GM19239 (cell line): ENCODE measurements at places on chromosomes 12 and 14.

GRCh38 chr14:70995671-70996070 lies 88.4 kb downstream of the PCNX1 start:
- no peak for DNase-seq

GRCh38 chr12:3772380-3772779 lies 19.5 kb upstream of the CRACR2A start:
- no peak for DNase-seq

DNA sequence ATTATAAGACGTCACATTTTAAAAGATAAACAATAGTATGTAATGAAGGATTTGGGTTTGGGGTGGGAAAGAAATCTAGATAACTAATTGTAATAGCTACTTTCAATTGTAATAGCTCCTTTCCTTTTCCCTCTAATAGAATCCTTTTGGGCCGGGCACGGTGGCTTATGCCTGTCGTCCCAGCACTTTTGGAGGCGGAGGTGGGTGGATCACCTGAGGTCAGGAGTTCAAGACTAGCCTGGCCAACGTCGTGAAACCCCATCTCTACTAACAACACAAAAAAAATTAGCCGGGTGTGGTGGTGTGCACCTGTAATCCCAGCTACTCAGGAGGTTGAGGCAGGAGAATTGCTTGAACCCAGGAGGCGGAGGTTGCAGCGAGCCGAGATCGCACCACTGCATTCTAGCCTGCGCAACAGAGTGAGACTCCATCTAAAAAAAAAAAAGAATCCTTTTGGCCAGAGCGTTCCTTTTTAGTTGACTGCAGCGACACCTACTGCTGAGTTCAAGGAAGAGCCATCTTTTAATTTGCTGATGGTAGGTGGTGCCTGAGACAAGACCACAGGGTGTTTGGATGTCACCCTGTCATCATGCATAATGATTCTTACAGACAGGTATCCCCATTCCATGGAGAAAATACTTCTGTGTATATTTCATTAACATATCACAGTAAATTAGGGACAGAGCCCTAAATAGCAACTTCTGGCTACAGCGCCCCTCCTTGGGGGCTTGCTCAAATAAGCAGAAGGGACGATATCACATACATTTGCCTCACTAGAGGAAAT lies 79.5 kb downstream of the ARMH4 start:
- DNase-seq, result peak; percentile 51

DNA sequence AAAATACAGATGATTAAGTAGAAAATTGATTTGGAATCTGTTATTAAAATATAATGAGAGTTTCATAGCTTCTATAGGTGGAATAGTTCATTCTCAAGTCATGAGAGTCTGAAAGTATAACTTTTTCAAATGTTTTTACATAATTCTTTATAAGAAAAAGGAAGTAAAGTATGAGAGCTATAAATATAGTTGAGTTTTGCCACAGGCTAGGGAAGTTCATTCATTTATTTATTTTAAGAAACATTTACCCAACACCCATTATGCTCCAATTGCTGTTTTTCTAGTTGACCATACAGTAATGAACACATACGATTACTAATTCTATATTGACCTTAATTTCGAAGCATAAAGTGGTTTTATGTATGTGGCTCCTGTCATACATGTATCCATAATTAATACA lies 24.8 kb downstream of the LRRIQ1 start:
- no peak for DNase-seq

DNA sequence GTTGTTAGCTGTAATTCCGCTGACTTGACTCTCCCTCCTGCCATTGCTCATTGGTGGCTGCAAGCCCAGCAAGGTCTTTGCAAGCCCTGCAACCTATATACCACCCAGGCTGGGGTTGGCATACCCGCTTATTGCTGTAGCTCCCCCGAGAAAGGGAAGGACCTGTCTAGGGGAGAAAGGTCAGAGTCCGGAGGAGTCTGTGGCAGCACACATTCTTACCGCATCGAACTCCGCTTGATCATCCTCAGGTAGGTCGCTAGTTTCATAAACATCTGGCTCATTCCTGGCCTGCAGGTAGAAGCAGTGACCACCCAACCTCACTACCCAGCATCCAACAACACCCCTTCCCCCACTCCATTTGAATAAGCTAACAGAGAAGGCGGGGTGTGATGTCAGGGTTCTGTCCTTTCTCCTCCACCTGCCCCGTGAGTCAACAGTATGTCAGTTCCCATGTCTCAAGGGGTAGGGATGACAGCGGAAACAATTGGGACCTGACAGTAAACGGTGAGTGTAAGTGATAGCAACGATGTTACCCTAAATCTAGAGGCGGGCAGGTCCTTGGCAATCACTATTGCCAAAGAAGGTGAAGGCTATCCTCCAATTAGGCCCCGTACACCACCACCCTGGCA lies 1.1 kb downstream of the DCTN2 start:
- no peak for DNase-seq

- DNase-seq, result no peak
These were observed 192.8 kb downstream of the NRXN3 start for GRCh38 chr14:78363008-78363407.

- DNase-seq, result no peak
These were observed 1103.6 kb downstream of the BCL11B start for GRCh38 chr14:98168211-98168985.
